ENCODE measurements at places on chromosomes 2 and 18. TPM values are rescaled to one million over a fixed set of nuclear protein-coding genes. Genes with fewer than 3 reads are reported as not detected.

The STPG4 gene
- total RNA-seq = 0.78 TPM

The COL4A4 gene
- total RNA-seq = 0.78 TPM

The OTOS gene
- 0.94 TPM for total RNA-seq

- DNase-seq = no peak
Observed at GRCh38 chr2:158665536-158666302, 129.4 kb upstream of the DAPL1 start.

The FMNL2 gene
- 114 TPM for total RNA-seq

The SCN7A gene
- 1.6 TPM for total RNA-seq

DNA sequence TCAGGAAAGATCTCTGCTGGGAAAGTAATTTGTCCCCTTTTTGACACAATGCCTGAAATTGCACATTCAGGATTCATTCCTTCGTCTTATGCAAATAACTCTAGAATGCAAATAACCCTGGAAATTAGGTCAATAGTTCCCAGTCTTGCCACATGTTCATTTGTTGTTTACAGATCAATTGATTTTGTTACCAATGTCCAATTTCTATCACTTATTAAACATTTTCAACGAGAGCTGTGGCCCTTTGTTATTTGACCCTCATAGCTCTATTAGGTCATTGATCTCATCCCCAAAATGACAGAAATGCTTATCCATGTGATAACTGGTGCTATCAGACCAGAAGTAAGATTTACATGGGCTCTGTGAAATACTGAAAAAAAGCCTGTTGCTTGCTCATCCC is 275.3 kb upstream of the REG3G start:
- no peak for DNase-seq

The TIGD1 gene
- total RNA-seq = 11.2 TPM

The SERPINB5 gene
- total RNA-seq = not detected

- DNase-seq = no peak
Observed at GRCh38 chr2:242060212-242060835, 190.8 kb downstream of the RTP5 start.

The RIT2 gene
- 21.8 TPM for total RNA-seq

DNA sequence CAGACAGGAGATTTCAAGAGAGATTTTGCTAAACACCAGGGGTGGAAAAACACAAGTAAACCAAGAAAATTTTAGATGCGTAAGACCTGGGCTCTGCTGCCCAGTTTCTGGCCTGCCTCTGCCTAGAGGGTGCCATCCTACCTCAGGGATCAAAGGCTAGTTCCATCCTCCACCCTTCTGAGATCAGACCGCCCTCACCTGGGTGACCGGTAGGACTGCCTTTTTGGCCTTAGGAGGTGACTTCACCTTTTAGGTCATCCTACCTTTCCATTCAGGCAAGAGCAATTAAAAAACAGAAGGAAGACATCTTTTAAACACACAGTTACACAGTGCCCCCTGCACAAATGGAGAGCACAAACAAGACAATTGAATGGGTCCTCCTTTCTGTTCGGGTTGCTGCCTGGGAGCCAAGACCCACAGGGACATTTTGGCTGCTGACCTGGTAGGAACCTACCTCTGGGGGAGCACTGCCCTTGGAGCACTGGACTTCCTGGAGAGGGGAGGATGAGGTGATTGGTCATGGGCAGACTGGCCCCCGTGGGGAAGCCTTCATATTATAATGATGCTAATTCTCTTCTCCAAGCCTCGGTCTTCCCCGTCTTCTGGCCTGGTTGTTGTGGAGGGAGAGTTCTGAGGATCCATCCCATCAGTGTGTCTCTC is 3.1 kb downstream of the PSD4 start:
- no peak for DNase-seq

DNA sequence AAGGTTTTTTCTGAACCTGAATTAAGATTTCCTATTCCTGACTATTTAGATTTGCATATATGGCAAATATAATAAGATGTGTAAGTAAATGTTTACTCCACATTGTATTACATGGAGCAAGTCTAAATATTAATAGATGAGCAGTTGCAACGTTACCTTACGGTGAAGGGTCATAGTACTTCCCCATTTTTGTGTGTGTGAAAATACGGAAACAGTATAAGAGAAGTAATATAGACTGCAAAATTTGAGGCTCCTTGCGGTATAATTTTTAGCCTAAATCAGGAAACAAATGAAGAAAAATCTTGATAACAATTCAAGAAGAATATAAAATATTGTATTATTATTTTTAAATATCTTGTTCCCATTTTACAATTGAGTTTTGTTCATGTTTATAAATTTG is 434.2 kb downstream of the GRB14 start:
- DNase-seq = no peak
